ENCODE measurements at places on chromosomes 7 and 10.
A peak's percentile ranks its signal among the peaks of the same experiment; 100 is the strongest.

GRCh38 chr10:26881600-26882331, 21.0 kb upstream of the ABI1 start:
- DNase-seq: no peak

- peak; percentile 59 for DNase-seq
Measured at GRCh38 chr7:100655908-100656674, at the start of gene ACTL6B. TSS of gene ACTL6B (minus strand) at chr7:100656448. CDS start at chr7:100656354, 94 bp downstream.

GRCh38 chr7:116185956-116186355, 24.4 kb upstream of the TES start:
- no peak for DNase-seq

GRCh38 chr10:3972460-3973301, 187.7 kb upstream of the KLF6 start:
- DNase-seq: no peak

DNA sequence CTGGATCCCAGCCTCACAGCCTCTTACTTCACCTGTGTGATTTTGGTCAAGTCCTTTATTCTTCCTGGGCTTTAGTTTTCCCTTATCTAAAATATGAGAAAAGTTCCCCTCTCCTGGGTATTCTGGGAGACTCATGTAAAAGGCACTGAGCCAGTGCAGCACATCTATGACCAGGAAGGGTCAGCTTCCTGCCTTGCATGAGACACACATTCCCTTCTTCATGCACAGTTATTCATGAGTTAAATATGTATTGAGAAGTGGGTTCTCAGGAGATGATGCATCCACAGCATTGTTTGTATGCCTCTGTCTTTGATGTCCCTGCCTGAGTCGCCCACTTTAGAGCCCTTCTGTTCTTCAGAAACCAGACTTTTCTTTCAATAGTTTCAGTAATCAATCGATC, 33.3 kb downstream of the EGFR start:
- DNase-seq: no peak

- no peak for DNase-seq
Measured at GRCh38 chr10:75585294-75585693, 153.9 kb downstream of the LRMDA start.

DNA sequence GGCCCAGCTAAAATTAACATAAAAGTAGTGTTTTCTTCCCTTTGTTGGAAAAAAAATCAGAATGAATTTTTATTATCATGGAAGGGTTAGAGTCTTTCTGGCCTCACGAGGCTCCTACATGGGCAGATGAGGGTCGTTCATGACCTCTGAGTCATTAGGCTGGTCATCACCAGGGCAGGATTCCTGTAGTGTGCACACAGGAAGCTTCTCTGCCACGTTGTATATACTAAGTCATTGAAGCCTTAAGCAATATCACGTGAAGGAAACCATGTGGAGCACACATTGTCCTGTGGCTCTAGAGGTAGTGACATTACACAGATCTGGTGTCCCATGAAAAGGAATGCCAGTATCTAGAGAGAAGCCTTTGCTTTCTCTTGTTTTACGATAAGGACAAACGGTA, 84.7 kb upstream of the C1QL3 start:
- no peak for DNase-seq

DNA sequence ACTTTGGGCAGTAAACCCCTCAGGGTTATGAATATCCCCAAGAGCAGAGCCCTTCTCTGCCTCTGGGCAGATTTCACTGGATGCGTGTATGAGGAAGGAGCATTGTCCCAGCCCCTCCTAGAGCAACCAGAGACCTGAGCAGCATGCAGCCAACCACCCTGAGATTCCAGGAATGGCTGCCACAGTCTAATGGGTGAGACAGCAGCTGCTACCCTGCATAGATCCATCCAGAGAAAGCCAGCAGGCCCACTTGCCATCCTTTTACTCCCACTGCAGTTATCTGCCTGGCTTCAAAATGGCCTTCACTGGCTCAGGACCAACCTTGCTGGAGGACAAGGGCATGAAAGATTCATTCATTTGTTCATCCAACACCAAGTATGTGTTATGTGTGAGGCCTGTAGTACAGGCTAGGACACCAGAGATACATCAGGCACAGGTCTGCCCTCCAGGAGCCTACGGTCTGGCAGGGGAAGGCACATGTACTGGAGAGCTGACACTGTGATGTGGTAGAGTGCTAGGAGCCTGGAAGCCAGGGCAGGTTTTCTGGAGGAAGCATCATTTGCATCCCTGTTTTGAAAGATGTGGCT, 26.2 kb upstream of the C10orf105 start:
- no peak for DNase-seq

GRCh38 chr10:84118395-84119006, 20.8 kb upstream of the GHITM start:
- DNase-seq: no peak

DNA sequence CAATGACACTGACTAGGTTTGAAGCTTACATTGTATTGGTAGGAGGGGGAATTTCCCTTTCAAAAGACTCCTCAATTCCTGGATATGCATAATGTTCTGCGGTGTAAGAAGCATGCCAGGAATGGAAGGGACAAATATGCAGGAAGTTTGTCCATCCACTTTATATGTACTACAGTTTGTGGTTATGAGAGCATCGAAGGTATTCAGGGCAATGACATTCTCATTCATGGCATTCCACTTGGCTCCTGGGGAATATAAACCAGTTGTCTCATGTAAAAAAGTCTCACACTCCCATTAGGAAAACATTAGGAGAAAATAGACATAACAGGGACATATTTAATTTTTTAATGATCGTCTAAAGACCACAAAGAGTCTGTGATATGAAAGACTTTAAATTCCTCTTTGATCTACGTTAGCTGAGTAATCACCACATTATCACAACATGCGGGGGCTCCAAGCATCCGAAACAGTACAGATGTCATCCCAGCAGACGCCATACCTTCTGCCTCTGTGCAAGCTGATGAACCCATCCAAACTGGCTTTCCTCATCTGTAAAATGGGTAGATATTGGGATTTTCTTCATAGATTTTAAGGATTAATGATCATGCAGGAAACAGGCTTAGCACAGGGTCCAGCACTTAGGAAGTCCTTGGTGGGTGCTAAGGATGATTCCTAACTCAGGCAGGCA, 675.3 kb downstream of the INHBA start:
- DNase-seq: no peak

DNA sequence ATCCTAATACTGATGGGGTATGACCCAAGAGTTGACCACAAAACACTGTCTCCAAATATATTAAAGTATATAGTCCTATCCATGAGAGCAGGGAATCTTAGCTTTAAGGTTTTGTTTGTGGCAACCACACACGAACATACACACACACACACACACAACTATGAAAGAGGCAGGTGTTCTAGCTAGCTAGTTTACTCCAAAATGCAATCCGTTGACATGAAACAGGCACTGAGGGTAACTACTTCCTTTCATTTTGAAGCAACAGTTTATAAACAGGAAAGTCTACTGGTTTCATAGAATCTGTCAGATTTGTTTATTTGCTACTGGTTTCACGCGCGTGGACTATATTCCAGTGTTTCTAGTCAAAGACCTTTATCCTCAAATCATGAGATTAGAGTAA, 14.8 kb downstream of the HTR5A start:
- DNase-seq: no peak

DNA sequence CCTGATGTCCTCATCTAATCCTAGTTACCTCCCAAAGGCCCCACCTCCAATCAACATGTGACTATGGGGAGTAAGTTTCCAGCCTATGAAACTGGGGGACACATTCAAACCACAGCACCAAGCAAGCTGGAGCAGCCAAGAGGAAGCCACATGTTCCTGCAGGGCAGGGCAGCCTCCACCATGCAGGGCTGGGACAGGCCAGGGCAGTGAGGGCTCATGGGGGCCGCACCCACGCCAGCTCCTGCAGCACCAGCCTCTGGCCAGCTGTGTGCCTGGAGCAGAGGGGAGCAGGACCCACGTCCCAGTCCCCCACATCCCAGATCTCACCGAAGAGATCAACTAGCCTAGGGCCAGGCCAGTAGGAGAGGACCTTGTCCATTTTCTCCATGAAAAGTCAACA, 85.9 kb upstream of the INSIG1 start:
- no peak for DNase-seq

GRCh38 chr7:113154117-113154516, 35.8 kb upstream of the SMIM30 start:
- DNase-seq: no peak

Data from body of pancreas (tissue), 4 donors.